ENCODE measurements at places on chromosomes 7 and 10.
A peak's percentile ranks its signal among the peaks of the same experiment; 100 is the strongest.

DNA sequence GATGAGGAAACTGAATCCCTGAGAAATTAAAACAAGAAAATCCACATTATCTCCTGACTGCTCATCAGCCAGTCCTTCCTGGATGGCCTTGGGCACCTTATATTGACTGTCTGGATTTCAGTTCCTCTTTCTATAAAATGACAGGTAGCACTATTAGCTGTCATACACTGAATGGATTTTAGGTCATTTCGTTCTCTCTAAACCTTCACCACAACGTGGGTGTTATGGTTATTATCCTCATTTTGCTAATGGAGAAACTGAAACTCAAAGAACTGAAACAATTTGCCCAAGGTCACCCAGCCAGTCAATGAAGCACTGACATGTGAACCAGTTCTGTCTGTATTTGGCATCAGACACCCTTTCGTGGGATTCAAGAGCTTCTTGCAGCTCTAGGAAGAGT, 193.8 kb downstream of the CYP26A1 start:
- DNase-seq = no peak

GRCh38 chr7:114026486-114027089, 107.8 kb upstream of the PPP1R3A start:
- peak; percentile 65 for DNase-seq

DNA sequence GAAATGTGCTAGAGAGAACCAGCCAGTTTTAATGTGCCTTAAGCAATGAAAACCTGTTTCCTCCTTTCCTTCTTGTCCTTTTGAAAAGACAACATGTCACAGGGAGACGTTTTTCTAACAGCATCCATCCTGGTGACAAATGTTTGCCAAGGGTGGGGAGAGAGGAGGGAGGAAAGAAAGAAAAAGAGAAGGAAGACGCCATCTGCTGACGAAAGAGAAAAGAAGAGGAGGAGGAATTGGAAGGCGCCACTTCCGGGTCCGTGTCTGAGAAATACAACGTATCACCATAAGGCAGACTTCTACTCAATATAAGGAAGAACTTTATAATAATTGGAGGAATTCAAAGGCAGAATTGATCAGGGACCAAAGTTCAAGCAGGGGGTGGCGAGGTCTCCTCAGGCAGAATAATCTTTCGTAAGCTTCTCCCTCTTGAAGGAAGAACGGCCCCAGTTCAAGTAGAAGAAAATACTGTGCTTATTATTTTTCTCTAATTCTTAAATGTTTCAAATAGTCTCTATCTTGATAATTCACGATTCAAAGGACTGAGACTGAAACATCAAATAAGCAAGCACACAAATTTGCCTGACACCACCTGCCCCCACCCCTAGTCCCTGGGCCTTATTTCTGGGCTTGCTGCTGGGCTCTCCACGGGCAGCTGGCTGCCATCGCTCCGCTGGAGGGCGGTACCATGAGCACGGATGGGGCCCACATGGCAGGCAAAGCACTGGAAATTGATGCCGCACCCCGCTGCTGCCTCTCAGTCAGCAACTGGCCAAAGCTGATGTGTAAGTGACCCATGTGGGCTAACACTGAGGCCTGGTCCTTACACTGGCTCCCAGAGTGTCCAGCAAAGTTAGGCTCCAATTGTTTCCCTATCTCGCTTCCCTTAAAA, 273.7 kb upstream of the KLF14 start:
- DNase-seq = peak; percentile 84

DNA sequence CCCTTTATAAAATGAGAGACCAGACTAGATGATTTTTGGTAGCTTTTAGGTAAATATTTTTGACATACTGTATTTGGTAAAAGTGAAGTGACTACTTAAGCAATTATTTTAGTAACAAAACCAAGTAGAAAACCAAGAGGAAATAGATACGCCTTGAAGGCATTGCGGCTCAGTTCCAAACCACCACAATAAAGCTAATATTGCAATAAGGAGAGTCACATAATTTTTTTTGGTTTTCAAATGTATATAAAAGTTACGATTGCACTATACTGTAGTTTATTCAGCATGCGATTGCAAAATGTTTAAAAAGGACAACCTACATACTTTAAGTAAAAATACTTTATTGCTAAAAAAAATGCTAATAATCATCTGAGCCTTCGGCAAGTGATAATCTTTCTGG, 581.7 kb upstream of the POT1 start:
- peak; percentile 11 for DNase-seq

DNA sequence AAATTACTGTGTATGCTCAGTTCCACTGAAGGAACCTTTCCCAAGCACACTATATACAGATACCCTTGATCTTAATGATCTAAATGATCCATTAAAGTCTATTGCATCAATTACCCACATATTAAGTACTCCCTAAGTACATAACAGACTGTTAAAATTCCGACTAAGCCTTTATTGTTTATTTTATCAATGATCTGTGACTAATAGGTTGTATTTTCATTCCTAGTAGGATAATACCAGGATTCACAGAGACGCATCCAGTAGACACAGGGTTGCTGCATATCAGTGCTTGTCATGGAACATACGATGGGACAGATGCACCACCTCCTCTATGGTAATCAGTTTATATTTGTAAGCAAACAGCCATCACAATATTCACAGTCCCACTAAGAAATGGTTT, 159.6 kb upstream of the SLC26A5 start:
- no peak for DNase-seq

DNA sequence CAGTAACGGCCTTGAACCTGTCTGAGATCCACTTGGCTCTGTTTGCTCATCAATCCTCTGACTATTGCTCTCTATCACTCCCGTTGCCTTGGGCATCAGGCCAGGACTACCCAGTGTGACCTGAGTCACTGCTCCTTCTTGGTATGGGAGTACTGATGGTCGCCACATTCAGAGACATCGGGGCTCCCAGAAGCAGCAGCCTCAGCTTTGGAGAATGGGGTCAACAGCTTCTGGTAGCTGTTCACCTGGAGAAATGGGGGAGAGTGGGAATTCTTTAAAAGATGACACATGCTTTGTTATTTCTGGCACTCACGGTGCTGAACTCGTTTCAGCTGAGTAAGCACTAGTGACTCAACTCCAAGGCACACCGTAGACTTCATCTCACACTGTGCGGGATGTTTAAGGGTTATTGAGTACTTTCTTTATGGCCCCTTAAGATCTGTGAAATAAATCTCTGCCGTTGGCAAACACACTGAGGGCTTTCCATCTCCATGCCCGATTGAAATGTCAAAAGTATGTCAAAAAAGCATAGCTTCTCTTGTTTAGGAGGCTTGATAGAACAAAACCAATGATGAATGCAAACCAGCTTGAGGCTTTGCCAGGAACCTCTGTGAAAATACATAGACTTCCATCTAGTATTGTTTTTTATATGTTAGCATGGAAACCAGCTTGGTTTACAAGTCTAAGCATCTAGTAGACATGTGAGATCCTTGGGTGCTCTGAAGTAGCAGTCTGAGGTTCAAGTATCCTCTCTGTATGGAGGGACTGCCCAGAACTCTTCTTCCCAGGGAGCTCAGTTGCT, 333.1 kb downstream of the CXCL12 start:
- DNase-seq = peak; percentile 13
